ENCODE measurements at places on chromosomes 1 and 21.

DNA sequence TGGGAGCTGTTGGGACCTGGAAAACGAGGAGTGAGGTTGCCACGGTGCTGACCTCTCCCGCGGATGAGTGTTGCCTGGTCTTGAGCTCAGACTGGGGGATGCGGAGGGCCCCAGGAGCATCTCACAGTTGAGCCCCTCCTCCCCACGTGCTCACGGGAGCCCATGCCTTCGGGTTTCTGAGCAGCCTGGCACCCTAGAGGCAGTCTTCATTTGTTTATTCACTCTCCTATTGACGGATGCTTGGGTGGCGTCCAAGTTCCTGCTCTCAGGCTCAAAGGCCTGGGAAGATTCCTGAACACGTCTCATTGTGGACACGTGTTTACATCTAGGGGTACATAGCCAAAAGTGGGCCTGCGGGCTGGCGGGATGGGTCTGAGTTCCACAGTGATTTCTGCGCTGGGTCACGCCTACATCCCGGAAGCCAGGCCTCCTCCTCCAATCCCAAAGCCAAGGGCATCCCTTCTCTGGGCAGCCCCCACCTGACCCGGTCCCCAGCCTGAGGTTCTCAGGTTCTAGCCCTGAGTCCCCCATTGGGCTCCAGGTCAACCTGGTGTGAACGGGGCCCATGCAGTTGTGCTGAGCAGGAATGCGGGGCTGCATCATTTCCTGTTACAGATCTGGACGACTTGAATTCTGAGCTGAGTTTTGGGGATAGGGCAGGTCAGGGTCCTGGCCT, 14.7 kb downstream of the WNT3A start:
- no peak for DNase-seq

DNA sequence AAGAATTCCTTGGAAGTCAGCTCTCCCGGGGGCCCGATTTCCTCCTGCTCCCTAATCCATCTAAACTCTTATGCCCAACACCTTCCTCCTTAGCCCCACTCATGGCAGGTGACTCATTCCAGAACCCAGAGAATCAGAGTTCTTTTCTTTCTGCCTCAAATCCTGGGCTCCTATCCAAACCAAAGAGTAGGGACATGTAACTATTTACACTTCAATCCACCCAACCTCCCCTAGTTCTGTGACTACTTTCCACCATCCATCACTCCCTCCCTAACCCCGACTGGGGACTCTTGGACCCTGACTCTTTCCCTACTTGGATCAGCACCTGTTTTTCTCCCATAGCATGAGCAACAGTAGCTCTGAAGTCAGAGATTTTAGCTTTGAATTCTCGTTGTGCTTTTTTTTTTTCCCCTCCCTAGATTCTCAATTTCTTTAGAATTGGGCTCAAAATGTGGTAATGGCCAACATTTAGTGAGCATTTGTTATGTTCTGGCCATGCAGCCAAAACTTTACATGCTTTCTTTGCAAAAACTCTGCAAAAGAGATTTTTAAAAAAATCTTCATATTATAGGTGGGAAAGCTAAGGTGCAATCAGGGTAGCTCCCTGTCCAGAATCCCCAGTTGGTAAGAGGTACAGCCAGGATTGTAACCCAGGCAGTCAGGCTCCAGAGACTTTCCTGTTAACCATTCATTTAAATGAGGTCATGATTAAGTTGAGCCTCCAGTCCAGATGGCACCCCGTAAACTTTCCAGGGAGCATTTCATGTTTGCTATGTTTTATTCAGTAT, 7.5 kb upstream of the CYP4A11 start:
- DNase-seq: no peak

GRCh38 chr1:12407050-12407961, 177.5 kb downstream of the VPS13D start:
- no peak for DNase-seq

GRCh38 chr21:21045518-21045917, 47.3 kb downstream of the NCAM2 start:
- no peak for DNase-seq

GRCh38 chr1:218568962-218569550, 223.9 kb downstream of the TGFB2 start:
- DNase-seq: no peak

DNA sequence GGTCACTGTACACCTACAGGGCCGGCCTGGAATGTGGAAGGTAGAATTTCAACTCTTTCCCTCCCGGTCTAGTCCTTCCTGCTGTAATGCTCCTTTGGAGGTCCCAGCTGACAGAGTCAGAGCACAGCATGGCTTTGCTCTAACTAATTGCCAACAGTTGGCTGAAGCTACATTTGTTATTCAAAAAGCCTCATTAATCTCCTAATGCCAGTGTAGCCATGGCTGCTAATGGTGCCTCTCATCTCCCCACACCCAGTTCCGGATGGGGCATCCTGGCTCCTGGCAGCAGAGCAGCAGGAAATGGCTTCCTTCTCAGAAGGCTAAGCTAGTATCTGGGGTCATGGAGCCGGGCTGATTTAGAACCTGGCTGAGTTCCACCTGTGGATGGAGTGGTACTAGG, 18.7 kb upstream of the CAMK1G start:
- no peak for DNase-seq

DNA sequence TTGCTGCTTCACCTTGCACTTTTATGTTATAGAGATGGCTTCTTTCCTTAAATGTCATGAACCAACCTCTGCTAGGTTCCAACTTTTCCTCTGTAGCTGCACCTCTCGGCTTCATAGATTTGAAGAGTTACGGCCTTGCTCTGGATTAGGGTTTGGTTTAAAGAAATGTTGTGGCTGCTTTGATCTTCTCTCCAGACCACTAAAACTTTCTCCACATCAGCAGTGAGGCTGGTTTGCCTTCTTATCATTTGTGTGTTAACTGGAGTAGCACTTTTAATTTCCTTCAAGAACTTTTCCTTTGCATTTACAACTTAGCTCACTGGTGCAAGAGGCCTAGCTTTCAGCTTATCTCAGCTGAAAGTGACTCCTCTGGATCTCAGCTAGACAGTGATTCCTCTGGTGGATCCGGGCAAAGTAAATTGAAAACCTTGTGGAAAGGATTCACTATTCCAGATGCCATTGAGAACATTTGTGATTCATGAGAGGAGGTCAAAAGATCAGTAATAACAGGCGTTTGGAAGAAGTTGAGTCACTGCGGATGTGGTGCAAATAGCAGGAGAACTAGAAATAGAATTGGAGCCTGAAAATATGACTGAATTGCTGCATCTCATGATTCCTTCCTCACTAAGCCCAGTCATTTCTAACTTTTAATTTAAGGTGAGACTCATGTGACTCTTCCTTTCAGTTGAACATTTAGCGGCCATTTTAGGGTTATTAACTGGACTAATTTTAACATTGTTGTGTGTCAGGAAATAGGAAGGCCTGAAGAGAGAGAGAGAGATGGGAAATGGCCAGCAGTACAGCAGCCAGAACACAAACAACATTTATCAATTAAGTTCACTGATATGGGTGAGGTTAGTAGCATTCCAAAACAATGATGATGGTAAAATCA, 16.2 kb upstream of the RGS1 start:
- no peak for DNase-seq

GRCh38 chr1:178450871-178451270, 45.9 kb downstream of the CLEC20A start:
- no peak for DNase-seq

DNA sequence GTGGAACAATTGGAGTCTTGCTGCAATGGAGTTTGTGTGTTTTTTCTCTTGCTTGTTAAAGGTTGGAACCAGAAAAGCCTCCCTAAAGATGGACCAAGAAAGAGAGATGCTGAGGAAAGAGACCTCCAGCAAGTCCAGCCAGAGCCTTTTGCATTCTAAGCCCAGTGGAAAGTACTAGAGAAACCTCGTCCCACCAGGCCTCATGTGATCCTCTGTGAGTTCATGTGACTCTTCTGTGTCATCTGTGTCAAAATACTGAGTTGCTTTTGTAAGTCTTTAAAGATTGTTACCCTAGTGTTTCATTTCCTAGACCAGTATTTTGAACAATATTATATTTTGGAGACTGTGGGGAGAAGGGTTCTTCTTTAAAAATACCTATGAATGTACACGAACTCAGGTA, 12.5 kb upstream of the EFHD2 start:
- DNase-seq: no peak

- DNase-seq: no peak
Measured at GRCh38 chr1:97314685-97315084, 593.1 kb downstream of the PTBP2 start.

DNA sequence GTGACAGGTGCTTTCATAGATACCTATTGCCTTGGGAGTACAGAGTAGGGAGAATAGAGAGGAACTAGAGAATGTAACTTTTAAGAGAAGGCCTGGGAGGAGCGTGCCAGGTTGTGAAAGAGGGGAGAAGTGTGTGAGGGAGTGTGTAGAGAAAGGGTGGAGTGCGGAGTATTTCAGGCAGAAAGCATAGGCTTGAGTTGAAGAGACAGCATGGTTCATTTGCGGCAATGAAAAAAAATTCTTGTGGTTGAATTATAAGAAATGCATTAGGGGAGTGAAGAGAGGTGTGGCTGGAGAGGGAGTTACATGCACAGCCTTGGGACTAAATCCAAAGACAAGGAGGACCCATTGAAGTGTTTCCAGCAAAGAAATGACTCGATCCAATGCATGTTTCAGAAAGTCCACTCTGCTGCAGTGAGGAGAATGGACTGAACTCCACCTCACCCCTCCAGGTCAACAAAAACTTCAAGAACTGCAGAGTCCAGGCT, 81.7 kb upstream of the ADAM30 start:
- DNase-seq: no peak

DNA sequence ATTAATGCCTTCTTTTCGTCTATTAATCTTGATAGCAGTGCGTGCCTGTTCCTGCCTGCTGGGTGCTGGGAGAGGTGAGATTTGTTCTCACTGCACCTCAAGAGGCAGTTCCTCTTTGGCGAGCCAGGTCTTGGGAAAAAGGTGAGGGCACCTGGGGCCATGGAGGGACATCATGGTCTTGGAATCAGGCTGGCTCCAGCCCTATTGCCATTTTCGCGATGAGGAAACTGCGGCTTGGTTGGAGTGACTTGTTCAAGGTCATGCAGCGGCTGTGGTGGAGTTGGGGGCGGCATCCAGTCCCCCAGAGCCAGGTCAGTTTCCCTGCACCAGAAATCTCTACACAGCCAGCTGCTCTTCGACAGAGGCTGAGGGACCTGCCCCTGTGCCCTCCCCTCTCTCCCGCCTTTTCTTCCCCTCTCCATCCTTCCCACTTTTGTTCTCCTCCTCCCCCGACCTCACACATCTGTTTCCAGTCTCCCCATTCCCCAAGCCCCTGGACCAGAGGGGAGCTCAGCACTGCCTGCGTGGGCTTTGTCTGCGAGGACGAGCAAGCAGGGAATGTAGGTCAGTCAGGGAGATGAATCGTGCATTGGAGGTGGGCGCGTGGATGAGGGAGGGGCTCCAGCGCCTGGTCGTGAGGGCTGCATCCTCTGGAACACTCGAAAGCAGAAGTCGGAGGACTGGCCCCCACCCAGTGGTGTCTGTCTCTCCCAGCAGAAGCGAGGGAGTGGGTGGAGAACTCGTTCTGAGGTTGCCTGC, 135.1 kb downstream of the ACTL8 start:
- DNase-seq: no peak

- DNase-seq: no peak
Measured at GRCh38 chr1:42322577-42322976, 12.5 kb downstream of the FOXJ3 start.

Measured in effector CD4-positive, alpha-beta T cell (primary cell).